BJ (cell line): ENCODE measurements at places on chromosomes 6 and 20.

DNA sequence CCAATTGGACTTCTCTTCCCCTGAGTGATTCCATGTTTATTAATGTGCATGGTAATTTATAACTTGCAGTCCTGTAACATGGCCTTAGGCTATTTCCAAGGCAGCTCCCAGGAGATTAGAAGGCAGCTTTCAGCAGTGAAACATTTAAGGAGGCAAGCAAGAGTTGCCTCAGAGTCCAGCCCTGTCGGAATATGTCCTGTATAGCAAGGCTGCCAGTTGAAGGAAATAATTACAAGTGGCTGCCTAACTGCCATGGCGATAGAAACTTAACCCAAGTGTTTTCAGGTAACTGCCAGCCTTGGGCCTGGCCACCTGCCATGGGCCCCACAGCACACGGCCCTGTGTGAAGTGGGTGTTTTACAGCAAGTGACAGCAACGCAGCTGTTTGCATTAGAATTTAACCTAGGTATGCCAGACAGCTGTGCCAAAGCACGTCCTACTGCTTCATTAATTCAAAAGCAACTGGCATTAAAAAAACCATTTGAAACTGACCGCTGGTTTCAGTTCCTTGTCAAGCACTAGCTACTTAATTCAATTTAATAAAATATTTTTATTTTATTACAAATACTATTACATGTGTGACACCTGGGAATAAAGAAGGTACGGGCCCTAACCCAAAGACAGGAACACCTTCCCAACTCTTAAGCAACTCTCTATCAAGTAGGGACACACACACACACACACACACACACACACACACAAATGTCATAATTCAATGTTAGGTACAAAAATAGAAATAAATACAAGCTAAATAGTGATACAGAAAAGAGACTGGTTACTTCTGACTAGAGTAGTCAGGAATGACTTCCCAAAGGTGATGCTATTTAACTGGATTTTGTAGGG is 151.8 kb upstream of the HEY2 start:
- DNase-seq: no peak

DNA sequence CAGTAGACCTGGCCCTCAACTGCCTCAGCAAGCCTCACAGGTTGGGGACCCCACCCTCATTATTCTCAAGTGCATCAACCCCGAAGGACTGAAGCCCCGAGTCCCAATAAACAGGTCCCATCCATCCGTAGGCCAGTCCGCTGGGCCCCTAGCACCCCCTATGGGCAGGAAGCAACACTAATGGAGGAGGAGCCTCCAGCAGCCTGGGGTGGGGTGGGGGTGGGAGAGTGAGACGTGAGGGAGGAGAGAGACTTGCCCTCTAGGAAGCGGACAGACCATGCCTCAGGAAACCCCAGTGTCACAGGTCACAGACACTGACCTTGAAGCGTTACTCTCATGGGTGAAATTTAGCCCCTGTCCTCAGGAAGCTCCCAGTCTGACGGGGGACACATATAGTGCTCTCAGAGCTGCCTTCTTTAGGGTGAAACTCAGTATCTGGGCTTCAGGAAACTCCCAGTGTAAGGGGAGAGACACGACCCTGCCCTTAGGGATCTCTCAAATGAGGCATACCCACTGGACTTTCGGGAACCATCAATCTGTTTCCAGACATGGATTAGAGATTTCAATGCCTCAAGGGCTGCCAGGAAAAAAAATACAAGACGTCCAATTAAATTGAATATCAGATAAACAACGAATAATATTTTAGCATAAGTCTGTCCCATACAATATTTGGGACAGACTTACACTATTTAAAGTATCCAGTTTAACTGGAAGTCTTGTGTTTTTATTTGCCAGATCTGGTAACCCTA is 125.8 kb downstream of the MRPL14 start:
- DNase-seq: no peak

- DNase-seq: no peak
Measured at GRCh38 chr6:19976411-19977129, 139.4 kb downstream of the ID4 start.

GRCh38 chr20:40908309-40908708 is 120.3 kb upstream of the TOP1 start:
- no peak for DNase-seq

DNA sequence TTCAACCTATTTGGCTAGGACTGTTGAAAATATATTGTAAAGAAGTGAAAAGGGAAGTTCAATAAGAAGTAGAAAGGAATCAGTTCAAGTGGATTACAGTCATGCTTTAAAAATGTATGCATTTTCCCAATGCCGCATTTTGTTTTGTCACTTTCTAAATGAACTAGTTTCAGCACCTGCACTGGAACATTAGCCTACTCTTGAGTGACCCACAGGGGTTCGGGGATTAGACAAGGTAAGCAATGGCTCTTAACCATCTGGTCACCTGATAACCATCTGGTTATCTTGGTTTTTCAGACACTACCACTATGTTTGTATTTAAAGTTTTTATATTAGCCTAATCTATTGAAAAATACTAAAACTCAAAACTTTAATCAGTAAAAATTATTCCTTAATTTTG is 97.6 kb downstream of the CD164 start:
- DNase-seq: no peak

DNA sequence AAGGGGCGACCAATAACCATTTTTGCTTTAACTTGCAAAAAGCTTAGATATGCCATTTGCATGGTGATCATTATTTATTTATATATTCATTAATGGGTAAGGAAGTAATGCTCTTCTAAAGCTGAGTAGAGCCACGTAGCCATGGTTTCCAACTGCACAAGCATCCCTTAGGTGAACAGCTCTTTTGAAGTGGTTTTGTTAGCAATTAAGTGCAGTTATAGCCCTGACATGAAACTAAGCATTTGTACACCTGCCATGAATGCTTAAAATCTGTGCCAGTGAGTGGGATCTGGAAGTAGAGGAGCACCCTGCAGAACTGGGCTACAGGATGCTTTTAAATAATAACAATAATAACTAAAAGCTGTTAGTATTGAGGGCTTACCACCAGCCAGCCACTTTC is 19.1 kb downstream of the TRAF3IP2 start:
- no peak for DNase-seq

DNA sequence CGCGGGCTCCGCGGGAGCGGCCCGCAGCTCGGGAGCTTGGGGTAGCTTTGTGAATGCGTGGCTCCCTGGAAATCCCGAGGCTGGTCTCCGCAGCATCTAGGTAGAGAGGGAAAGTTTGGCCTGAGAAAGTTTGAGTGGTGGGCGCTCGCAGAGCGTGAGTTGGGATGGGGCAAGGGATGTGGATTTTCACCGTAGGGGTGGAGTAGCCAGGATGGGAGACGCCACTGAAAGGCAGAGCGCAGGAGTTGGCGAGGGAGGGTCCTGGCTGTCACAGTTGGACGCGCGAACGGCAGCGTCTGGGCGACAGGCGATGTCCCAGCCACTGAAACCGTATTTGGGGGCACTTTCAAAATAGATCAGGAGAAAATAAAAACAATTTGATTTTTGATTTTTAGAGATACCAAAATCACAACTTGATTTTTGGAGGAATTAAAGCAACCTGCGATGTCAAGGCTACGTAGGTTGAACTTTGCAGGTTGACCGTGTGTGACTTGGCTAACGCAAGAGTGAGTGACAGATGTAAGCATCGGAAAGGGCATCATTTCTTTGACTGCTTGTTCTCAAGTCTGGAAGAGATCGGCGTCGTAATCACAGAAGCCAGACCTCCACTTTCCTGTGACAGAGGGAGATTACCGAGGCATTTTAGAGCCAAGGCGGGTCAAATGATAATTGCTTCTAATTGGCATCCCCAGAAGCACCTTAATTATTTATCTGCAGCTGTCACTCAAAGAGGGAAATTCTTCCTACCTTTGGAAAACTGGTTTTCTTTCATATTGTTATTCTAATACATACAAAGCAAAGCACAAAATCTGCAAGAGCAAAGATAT is 646 bp downstream of the HEY2 start:
- no peak for DNase-seq

DNA sequence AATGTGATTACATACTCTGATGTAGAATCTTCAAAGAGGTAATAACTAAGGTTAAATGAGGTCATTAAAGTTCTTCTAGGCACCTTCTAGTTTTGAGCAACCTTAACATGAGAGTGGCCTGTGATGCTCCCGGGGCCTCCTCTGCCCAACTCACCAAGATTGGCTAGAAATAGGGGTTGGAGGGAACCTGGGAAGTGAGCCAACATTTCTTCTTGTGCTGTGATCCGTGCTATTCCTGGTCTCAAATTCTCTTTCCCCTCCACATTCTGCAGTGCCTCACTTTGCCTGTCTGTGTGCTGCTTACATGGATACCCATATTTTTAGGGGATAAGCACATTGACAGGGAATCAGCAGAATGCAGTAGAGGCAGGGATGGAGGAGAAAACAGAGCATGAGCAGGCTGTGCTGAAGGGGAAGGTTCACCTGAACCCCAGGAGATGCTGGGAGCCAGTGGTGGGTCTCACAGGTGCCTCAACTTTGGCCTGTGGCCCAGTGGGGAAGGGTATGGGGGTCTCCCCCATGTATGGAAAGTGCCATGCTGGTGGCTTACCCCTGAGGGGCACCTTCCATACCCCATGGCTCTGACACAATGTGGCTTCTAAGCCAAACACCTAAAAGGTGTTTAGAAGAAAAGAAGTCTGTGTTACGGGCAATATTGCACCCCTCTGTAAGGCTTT is 164.7 kb upstream of the CHD6 start:
- no peak for DNase-seq
